NCI-H1694 treated with DMSO at 0.1 percent for 48 hours (cell line): ENCODE measurements at places on chromosomes 2 and 18.

- DNase-seq: no peak
Measured at GRCh38 chr2:128280158-128280871, 38.4 kb downstream of the HS6ST1 start.

- no peak for DNase-seq
Measured at GRCh38 chr2:67041051-67041450, 356.1 kb upstream of the ETAA1 start.

- no peak for DNase-seq
Measured at GRCh38 chr2:220491670-220492069, 864.2 kb downstream of the SLC4A3 start.

DNA sequence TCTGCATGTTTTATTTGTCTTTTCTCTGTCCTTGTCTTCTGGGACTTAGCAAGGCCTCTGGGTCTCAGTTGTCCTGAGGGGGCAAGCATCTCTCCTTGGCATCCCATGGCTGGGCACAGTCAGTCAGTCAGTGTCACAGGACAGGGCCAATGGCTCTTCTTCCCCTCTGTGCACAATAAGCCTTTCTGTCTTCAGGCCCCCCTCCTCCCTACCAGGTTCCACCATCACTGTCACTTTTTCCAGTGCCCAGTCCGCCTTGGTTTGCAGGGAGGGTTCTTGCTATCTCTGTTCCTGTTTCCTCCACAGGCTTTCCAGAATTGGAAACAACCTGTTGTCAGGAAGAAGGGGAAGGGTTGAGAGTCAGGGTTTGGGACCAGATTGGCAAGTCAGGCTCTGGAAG is 1.7 kb upstream of the VAMP5 start:
- DNase-seq: no peak

DNA sequence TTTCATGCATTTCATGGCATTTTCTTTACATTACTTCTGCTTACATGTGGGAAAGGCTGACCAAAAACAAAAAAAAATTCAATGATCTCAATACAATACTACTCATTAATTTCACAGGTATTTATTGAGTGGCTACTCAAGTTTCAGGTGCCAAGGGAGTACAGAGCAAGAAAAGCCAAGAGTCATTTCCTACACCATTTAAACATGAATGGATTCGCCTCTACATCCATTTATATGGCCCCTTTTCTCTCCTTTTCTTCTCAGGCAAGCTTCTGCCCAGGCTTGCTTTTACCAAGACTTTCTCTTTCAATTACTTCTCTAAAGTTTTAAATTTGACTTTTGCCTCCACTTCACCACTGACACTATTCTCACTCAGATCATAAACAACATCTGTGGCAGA is 1603.1 kb upstream of the CELF4 start:
- DNase-seq: no peak

GRCh38 chr2:99777656-99778290 is 288.0 kb upstream of the REV1 start:
- DNase-seq: no peak

DNA sequence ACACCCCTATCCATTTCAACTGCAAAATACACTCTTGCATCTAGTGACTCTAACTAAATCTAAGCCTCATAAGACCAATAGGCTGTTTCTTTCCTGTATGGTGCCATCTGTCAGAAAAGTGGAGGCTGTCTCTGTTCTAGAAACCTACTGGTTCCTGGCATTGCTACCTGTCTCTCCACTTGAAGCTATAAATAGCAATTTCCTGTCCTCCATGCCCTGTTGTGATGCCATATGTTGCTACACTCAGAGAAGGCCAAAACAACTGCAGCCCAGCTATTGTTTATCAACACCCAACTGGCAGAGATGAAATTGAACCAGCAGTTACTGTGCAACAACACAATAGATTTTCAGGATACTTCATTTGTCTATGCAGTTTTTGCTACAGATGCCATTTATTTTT is 1355.1 kb upstream of the SLC39A10 start:
- peak; percentile 93 for DNase-seq

- DNase-seq: no peak
Measured at GRCh38 chr2:151071382-151071781, 190.3 kb downstream of the RBM43 start.

- DNase-seq: no peak
Measured at GRCh38 chr2:61179701-61180639, 18.0 kb downstream of the C2orf74 start.

GRCh38 chr2:46345775-46346174 is 48.6 kb downstream of the EPAS1 start:
- DNase-seq: no peak

DNA sequence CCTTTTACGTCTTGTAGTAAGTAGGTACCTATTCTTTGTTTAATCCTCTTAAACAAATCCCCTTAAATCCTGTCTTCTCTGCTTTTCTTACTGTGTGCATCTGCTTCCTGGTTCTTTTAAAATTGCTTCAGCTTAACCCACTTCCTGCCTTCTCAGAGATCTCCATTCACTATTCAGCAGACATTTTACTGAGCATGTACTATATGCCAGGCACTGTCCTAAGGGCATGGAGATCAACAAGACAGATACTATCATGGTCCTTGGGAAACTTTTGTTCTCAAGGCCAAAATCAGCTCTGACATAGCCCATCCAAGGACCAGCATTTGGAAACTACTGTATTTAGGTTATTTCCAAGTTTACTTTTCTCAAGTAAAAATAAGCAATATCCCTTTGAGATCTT is 227.5 kb downstream of the TPGS2 start:
- no peak for DNase-seq

DNA sequence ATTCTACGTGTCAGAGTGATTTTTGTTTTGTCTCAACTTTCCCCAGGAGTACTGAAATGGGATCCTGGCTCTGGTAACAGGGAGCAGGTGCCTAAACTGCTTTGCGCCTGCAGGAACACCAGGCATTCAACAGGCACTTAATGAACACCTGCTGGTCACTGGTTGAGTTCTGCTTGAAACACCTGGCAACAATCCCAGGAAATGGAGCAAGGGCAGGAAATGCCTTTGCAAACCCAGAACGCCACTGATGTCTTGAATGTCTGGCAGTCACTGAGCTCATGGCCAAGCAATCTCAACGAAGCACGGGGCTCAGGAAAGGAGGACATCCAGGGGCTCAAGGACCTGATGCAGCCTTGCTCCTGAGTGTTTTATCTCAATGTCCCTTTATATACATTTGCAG is 360.0 kb upstream of the RAB6C start:
- no peak for DNase-seq

- DNase-seq: no peak
Measured at GRCh38 chr18:76506395-76506794, 11.4 kb upstream of the ZNF516 start.

DNA sequence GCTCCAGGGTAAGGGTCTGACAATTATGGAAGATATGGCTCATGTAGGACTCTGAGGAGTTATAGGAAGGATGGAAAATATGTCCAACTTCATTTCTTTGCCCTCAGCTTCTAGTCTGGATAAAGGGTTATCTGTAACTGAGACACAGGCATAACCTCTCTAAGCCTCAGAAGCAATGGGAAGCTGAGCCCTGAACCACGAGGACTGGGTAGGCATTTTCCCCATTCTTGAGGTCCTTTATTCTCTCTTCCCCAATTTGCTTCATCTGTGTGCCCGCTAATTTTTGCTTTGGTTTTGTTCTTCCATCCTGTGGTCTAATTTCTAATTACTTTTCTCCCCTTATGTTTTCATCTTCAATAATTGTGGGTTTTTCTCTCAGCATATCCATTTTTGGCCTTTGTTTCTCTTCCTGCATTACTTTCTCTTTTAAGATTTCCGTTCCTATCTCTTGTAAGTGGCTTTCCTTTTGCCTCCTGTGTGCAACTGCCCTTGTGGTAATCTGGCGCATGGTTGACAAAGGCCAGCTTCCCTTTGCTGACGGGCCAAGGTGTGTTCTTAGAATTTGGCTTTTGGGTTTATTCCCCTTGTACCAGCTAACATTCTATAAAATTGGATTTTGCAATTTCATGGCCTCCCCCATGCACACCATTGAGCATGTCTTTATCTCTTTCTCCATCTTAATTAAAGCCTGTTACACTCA is 343.8 kb downstream of the TXNL1 start:
- no peak for DNase-seq

DNA sequence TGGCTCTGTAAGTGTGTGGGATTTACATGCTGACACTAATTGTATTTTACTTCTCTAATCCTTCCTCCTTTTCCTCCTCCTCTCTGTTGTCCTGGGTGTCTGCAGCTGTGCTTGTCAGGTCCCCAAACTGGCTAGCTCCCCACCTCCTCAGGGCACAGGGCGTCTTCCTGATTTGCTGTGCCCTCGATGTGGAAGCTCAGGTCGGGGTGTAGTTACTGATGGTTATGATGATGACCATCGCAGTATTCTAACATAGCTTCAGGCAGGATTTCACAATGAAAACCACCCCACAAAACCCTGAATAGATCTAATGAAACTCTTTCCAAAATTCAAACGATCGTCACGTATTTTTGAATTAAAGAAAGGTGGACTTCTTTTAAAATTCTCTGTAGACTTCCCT is 428.4 kb downstream of the TGIF1 start:
- DNase-seq: no peak

DNA sequence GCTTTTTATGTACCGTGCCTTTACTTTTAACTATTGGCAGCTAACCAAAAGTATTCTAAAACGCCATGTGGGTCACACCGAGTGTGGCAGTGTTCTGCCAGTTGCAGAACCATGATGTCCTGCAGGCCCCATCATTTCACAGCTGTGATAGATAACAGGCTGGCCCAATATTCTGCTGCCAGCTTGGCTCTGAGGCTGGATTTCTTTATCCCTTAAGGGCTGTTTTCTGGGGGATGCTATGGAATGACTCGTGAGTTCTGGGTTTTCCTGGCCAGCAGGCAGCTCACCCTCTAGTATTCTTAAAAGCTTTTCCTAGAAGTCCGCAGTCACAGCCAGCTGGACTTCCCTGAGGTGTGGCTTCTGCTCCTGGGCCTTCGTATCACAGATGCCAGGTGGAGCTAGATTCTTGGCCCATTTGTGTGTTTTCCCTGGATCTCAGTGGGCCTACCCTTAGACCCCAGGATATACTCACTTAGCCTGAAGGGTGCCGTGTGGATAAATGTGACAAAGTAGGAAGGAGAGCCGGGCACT is 41.0 kb downstream of the FHOD3 start:
- no peak for DNase-seq

GRCh38 chr2:203682688-203683130 is 23.7 kb upstream of the CD28 start:
- DNase-seq: no peak

DNA sequence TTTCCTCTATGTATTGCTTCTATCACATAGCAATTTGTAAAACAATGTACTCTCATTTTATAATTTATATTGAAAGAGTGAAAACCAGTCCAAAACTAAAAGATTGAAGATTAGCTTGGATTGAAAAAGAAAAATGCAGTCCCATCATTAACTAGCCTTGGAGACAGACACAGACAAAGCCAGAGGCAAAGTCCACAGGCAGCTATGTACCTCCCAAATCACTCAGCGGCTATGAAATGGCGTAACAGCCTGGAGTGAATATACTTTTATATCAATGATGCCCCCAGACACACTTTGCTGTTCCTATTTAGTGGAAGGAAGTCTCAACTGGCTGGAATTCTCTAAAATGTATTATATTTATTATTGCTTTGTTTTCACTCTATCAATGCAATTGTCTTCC is 33.6 kb upstream of the DOK6 start:
- no peak for DNase-seq

DNA sequence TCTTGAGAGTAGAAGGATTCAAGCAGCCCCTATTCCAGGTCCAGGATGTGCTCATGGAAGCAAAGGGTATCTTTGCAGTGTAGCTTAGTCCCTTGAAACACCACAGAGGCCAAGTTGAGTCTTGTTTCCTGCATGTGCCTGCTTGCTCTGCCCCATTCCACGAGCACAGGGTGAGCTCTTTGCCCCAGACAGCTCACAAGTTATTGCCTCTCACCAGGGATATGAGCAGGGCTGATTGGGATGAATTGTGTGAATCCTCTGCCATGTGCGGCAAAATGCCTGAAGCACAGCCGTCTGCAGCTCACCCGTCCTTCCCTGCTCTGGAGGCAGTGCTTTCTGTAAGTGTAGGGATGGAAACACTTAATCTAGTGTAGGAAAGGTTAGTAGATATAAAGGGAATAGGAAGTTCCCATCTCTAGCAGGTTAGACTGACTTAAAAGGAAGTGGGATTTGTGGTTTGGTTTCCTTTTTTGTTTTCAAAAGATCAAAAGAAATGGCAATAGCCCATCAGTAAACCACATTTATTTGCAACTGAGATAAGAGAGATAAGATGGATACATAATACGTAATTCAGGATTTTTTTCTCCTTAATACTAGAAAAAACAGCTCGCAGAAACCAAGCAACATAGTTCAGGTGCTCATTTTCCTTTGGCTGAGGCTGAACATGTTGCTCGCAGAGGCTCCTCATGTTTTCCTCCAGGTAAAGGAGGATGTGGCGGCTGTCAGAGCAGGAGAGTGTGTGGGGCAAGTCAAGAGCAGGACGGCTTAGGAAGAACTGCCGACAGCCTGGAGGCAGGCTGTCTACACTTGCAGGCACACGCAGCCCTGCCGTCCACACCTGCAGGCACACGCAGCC is 41.4 kb downstream of the TMEM182 start:
- no peak for DNase-seq

GRCh38 chr2:207771421-207771820 is 1.7 kb upstream of the FZD5 start:
- DNase-seq: no peak

GRCh38 chr2:232714969-232715368 is 17.8 kb downstream of the GIGYF2 start:
- DNase-seq: no peak

DNA sequence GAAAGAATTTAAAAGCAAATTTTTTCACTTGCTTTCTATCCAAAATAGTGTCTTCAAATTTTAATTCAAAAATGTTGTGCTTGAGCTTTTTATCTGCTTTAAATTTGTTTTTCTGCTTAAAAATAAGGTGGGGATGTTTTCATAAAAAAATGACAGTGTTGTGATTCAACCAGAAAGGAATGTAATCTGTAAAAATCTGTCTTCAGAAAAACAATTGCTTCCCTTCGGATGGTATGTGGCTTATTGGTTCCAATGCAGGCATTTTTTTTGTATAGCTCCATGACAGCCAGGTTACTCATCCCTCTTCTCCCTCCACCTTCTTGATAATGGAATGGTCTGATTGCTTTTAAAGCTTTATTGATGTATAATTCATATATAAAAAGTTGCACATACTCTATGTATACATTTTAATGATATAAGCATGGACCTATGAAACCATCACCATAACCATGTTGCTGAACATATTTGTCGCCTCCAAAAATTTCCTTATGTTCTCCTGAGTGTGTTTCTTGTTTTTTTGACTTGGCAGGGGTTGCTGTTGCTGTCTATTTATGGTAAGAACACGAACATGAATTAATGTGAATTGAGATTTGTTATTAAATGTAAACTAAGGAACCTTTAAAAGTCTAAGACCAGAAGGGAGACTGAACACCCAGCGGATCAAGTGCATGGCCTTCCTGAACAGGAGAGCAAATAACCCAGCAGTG is 363.7 kb upstream of the SPHKAP start:
- no peak for DNase-seq

GRCh38 chr2:59761966-59762365 is 791.5 kb downstream of the BCL11A start:
- no peak for DNase-seq

DNA sequence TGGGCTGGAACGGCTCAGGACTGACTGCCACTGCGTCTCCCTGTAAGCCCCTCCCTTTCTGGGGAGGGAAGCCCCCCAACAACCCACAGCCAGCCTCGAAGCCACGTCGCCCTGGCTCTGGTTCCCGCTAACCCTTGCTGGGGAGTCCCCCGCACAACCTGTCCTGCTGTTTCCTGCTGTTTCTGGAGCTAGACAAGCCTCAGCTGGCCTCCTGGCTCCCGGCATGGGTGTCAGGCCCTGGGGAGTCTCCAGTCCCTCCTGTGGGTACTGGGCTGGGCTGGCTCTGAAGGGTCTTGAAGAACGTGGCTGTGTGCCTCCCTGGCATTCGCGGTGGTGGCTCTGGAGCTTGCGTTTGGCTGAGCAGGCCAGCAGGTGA is 20.9 kb downstream of the NFATC1 start:
- DNase-seq: no peak
